IPS DF 6.9 (cell line): ENCODE measurements at places on chromosomes 3 and 15.

GRCh38 chr15:45116482-45117307 is 2.6 kb downstream of the DUOXA2 start:
- DNase-seq, result no peak

DNA sequence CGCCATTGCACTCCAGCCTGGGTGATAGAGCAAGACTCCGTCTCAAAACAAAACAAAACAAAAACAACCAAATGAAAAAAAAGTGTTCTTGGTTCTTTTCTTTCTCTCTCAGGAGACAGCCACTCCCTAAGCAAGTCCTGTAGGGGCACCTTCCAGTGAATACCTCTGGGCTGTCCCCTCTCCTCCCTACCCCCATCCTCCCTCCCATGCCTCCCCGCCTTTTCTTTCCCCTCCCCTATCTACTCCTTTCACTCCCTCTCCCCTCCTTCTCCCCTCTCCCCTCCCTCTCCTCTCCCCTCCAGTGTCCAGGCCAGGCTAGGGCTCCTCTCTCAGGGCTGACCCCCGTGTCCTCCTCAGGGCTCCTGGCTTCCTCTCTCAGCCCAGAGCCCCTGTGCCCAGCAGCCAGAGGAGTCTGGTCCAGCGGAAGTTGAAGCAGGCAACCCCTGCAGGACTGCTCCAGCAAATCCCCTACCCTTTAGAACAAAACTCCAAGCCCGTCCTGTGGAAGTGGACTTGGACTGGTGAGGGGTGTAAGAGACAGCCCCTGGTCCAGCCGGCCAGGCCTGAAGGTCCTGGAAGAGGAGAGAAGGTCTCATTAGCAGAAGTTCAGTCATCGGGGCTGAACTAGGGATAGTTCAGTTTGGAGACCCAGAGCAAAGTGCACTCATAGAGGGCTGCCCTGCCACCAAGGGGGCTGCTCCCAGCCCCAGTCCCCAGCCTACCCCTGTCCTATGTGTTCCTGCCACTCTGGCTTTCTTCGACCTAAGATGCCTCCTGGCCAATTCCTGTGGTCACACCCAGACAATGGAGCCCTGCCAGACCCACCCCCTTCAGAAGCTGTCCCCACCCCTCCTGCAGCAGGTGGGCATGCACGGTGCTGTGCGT is 79.8 kb upstream of the IQSEC1 start:
- DNase-seq, result no peak

DNA sequence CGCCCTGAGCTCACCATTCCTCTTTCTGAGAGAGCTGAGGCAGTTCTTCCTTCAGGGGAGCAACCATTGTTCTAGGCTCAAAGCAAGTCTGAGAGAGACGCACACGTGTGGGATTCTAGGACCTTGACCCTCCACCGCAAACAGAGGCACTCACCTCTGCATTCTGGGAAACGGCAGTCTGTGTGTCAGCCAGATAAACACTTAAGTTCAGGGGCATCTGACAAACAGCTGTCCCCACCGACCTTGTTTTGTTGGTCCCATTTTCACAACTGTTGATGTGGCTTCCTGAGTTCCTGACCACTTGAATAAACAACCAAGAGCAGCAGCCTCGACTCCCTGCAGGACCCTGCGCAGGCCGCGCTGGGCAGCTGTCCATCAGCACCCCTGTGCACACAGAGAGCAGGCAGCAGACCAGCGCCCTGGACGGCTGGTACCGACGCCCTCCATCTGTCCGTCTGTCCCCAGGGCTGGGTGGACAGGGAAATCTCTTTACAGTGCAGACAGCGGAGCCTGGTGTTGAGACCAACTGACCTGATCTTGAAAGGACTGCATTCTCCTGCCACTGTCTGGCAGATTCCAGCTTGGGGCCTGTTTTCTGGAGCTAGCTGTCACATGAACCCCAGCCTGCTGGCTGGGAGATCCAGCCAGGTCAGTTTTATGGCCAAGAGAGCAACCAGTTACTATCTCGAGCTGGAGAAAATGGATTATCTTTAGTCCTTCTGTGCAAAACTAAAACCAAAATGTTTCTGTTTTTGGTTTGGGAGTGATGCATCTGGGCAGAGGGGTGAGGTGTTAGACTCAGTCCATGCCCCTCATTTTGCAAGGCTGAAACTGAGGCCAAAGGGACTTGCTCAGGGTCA is 64.2 kb downstream of the FAM43A start:
- DNase-seq, result no peak

DNA sequence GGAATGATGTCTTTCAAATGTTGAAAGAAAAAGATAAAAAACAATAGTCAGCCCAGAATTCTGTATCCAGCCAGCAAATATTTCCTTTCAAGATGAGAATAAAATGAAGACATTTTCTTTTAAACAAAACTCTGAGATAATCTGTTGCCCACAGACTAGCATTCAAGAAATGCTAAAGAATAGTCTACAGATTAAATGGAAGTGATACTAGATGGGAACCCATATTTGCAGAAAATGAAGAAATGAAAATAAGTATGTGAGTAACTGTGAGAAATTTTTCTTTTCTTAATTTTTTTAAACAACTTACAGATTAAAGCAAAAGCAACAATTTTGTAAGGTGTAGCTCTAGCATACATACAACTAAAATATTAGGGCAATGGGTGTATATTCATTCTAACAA is 469.8 kb downstream of the IGSF11 start:
- no peak for DNase-seq

DNA sequence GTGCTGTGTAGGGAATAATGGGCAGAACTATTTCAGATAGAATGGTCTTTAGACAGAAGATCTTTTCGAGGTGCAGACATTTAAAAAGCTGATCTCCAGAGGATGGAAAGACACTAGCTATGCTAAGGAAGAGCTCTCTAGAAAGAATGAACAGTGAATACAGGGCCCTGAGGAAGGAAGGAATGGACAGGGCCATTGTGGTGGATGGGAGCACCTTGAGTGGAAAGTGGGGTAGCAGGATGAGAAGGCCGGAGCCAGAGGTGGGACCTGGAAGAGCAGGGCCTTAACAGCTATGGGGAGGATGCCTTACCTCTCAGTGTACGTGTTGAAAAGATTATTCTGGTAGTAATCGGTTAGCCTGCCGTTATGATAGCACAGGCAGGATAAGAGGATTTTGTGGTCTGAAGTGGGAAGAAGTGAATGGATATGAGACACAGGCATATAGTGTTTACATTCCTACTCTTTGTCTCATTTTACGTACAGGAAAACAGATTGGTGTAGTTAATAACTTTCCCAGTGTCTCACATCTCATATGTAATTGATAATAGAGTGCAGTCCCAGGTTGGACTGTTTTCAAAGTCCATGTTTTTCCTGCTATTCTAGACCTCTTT is 172.4 kb downstream of the KLHL25 start:
- no peak for DNase-seq

GRCh38 chr3:23726811-23727548 is 78.8 kb upstream of the UBE2E1 start:
- DNase-seq, result no peak

DNA sequence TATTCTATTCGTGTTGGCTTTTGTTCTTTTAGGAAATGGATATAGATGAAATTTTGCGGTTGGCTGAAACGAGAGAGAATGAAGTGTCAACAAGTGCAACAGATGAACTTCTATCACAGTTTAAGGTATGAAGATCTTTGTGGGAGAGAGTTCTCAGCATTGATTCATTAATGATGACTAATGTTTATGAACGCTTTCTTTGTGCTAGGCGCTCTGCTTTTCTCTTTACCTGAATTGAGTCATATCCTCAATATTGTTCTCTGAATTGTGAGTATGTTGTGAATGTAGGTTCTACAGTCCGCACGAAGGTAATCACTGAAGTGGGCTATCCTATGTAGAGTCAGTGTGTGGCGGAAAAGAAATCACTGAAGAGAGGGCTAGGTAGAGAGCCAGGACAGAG is 81.2 kb downstream of the CHD2 start:
- no peak for DNase-seq

- no peak for DNase-seq
These were observed 116.0 kb downstream of the IGF1R start for GRCh38 chr15:98764291-98764690.

DNA sequence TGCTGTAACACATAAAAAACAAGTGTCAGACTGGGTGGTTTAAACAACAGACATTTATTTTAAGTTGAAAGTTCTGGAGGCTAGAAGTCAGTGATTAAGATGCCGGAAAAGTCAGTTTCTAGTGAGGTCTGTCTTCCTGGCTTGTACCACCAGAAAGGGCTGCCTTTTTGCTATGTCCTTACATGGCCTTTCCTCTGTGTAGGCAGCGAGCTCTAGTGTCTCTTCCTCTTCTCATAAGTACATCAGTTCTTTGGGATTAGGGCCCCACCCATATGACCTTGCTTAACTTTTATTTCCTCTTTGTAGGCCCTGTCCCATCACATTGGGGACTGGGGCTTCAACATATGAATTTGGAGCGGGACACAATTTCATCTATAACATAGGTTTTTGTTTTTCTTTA is 128.0 kb downstream of the BBX start:
- DNase-seq, result no peak

DNA sequence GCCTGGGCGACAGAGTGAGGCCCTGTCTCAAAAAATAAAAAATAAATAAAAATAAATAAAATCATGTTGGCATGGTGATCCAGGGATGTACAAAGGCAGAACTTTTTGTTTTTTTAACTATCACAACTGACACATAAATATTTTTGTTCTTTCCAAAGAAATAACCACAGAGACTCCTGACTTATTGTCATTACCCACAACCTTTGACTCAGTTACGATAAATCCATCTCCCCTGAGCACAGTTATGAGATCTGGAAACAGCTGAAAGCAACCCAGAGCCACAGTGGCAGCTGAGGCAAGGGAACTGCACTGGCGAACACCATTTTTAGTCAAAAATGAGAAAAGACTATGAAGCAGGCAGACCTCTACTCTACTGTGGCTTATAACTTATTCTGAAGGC is 24.0 kb downstream of the OSBPL10 start:
- no peak for DNase-seq

DNA sequence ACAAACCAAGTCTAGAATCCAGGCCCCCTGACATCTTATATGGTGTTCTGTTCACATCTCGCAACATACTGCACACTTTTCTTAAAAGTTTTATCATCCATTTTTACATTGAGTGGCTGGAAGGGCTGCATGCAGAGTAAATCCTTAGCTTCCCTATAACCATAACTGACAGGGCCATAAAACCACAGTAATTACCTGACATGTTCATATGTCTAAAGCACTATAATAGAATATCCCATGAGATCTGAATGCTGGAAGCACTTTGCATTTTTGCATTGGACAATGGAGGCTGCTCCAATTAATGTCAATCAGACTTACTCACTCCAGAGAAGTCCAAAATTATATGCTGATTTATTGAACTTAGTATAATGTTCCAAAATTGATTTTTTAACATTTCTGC is 86.6 kb upstream of the HES1 start:
- no peak for DNase-seq

GRCh38 chr3:111593666-111594065 is 1.5 kb downstream of the ZBED2 start:
- DNase-seq, result no peak

- DNase-seq, result no peak
These were observed 23.5 kb downstream of the IL12A start for GRCh38 chr3:160012108-160012507.

DNA sequence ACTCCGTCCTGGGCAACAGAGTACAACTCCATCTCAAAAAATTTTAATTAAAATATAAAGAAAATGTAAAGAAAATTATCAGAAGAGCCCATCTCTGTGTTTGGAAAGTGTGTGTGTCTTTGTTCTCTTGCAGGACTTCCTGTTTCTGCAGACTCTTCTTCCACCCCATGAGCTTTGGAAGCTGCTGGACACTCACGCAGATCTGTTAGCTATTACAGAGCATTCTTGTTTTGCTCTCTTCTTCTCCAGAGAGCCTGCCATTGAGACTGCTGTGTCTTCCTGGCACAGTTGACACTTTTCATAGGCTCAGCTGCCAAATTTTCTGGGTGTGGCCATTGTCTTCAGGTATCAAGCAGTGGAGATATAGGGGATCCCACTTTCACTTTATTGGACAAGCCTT is 6.0 kb upstream of the CCR8 start:
- no peak for DNase-seq

DNA sequence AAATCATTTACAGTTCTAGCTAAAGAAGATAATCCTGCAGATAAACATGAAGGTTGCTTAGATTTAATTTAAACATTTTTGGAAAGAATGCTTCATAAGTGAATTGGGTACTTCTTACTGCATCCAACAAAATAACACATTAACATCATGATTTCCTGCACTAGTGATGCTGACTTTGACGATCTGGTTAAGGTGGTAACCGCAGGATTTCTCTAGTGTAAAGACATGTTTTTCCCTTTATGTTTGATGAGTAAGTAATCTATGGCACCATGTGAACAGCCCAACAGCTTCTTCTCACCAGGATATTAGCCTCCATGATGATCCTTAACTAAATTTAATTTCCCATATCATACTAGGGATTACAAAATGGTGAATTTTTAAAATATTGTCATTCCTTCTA is 14.1 kb downstream of the SPPL2A start:
- DNase-seq, result no peak

DNA sequence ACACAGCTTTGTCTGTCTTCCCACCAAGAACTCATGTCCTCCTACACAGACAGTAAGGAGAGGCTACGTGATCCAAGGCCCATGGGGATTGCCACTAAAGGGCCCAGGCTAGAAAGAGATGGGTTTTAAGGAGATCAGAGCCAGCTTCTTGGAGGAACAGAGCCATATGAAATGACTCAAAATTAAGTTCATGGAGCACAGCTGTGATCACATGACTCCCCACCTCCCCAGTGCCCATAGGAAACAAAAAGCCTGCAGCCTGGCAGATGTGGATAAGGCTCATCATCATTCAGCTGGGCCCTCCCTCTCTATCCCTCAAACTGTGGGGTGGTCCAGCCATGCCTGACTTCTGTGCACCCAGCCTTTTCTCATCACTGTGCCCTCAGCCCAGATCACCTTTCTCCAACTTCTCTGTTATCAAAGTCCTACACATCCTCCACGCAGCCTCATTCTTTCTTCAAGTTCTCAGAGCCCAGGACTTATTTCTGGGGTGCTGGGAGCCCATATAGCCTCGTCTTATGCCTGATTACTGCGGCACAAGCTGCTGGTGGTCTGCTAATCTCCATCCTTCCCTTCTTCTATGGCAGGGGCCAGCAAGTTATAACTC is 137.6 kb downstream of the SMAD6 start:
- no peak for DNase-seq

- no peak for DNase-seq
These were observed 26.1 kb downstream of the POMGNT2 start for GRCh38 chr3:43079536-43080332.

DNA sequence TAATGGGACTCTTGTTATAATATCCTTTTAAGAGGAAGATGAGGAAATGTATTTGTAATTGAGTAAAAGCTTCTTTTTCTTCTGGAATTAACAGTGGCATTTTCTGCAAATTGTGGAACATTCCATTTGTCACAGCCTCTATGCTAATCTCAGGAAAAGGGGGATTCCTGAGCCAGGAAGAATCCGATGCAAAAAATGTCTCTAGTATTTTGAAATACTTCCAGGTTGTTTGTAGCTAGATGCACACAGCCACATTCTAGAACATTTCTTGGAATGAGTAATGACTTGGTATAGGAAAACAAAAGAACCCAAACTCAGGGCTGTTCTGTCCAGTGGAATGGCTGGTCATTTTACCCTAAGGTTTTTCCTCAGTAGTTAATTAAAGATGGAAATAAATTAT is 98.5 kb upstream of the SLC2A2 start:
- DNase-seq, result no peak

GRCh38 chr15:42730135-42730534 is 6.8 kb downstream of the CDAN1 start:
- DNase-seq, result no peak

GRCh38 chr3:63470745-63471144 is 181.7 kb upstream of the SNTN start:
- no peak for DNase-seq
